GM04504 (cell line): ENCODE measurements at places on chromosomes 4 and X.

- DNase-seq, result no peak
These were observed 63.3 kb upstream of the RELL1 start for GRCh38 chr4:37749398-37749988.

DNA sequence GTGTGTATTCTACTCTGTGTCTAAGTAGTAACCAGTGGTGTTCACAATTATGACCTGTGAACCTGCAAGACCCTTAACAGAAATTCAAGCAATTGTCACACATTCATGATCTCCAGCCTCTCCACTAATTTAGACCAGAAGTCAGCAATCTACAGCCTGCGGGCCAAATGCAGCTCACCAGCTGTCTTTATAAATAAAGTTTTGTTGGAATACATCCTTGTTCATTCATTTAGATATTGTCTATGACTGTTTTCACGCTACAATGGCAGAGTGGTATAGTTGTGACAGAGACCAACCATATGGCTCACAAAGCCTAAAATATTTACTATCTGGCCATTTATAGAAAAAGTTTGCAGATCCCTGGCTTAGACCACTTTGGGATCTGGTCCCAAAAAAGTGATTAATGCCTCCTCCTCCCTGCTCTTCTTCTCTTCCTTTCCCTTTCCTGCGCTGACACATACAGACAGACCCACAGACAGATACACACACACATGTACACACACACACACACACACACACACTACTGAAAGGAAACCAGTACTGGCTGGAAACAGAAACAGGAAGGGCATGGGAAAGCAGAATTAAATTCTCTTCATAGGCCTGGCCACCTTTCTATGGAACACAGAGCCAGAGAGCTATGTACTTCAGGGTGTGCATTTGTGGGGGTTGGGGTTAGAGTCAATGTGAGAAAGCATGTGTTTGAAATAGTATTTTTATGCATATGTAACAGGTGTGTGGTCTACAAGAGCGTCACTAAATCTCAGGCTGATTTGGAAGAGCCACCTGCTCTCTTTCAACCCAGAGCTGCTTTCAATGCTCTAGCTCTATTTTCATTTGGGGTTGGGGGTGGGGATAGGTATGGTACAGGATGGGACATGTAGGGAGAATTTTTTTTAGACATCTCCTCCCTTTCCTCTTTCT is 49.7 kb upstream of the TMEM164 start:
- DNase-seq, result no peak

- no peak for DNase-seq
These were observed 556.5 kb upstream of the NR3C2 start for GRCh38 chr4:148998719-148999118.

GRCh38 chr4:54110019-54110416 is 10.1 kb downstream of the GSX2 start:
- no peak for DNase-seq

GRCh38 chr4:104747635-104748034 is 252.9 kb upstream of the CXXC4 start:
- no peak for DNase-seq
